ENCODE measurements at places on chromosomes 5 and 9.

DNA sequence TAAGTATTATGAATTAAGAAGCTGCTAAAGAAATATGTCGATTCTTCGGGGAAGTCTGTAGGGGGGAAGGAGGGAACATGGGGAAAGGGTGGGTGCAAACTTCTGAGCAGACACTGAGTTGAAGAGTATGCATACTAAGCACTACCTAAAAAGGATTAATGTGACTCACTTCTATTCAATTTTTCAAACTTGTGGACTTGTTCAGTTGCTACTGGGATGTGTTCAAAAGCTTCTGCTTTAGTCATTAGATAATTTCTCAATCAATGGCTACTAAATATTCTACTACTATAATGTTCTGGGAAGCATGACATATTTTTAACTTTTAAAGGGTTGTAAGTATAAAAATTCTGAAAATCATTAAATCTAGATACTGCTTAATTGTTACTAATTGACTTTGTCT lies 109.7 kb upstream of the FER start:
- no peak for DNase-seq

DNA sequence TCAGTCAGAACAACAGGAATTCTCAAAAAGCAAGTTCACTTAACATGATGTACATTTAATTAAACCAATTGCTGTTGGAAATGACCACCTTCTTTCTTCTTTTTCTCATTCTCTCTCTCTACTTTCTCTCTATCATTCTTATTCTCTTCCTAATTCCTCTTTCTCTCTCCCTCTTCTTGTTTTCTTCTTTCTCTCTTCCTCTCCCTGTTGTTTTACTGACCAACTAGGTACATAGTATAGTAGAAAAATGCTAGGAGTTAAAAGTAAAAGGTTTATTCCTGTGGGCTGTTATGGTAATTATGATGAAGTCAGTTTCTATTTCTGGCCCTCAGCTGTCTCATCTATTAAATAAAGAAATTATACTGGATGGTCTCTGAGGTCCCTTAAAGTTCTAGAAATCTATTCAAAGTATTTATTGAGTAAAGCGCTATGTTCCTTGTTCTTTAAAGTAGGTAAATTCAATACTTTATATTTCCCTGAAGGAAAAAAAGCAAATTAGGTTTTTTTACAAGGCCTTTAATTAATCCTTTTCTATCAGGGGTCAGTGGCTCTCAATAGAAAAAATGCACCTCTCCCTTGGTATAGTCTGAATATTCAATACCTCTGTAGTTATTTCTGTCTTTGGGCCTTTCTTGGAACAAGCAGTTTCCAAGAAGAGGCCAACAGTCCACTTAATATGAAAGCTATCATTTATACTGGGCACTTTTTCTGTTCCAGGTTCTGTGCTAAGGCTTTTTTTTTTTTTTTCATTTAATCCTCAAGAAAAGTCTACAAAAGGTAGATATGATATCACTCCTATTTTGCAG lies 102.3 kb upstream of the SLC30A5 start:
- DNase-seq: no peak

DNA sequence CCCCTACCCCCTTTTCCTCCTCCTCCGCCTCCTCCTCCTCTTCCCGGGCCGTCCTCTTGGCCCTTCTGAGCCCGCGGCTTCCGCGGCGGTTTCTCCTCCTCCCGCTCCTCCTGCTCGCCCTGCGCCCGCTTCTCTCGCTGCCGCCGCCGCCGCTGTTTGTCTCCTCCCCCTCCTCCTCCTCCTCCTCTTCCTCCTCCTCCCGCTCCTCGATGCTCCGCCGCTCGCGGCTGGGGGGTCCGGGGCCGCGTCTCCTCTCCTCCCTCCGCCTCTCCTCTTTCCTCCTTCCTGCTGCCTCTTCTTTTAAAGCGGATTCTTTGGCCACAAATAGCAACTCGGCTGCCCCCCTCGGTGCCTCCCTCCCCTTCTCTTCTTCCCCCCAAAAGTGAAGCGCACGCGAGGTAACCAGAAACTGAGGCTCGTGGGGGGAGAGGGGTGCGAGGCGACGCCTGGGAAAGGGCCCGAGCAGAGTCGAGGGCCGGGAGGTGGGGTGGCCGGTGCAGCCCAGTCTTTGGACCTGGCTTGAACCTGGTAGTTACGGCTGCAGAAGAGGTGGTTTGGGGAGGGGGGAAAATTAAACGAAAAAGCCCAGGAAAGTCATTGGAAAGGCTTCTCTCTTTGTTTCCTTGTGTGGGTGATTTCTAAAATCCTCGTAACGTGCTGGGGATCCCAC lies 1058.5 kb upstream of the DMAC1 start:
- DNase-seq: peak; percentile 62

GRCh38 chr5:66498791-66499207 lies 97.4 kb upstream of the MAST4 start:
- no peak for DNase-seq

- DNase-seq: no peak
Measured at GRCh38 chr9:37919246-37919955, 15.5 kb upstream of the SLC25A51 start.

DNA sequence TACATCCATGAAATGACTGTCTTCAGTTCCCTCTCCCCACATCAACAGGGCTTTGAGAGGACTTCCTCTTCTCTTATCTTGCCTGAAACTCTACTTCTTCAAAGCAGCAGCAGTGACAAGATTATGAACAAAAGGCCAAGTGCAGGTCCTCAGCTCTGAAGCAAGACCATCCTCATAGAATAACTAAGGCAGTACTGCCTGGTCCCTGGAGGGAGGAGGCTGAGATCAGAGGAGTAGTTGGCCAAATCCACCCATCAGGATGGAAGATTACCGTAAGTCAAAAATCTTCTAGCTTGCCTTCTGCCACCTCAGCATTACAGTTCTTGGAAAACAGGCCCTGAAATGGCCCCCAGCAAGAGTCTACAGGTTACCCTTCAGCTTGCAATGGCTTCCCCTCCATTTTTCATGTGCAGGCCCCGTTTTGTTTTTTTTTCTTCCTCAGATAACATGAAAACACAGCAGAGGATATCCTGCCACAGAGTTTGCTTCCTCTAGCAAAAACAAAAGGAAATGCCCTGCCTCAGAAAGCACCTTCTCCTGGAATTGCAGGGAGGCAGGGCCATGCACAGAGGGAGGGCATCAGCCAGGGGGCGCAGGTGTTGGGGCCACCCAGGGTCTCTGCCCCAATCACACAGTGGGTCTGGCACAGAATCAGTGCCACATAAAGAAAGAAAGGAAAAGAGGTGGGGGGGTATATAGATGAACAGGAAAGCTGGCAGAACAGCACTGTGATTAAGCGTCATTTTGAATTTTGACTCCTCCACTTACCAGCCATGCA lies 40.0 kb downstream of the KLHL3 start:
- no peak for DNase-seq

DNA sequence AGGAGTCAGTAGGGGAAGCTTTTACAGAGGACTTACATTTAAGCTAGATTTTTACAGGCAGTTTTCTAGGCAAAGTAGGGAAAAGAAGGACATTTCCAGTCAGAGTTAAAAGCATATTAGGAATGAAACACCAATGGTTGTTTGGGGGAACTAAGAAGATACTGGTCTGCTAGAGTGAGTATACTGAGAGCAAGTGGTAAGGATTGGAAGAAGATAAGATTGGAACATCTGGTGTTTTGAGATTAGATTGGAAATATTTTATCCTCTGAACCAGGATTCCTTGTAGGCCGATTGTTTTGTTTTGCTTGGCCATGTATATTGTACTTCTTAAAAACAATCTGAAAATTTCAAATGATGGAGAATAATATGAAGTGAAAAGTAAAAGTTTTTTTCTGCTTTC lies 7.7 kb downstream of the FBXO38 start:
- DNase-seq: no peak

GRCh38 chr9:73655831-73656230 lies 504.2 kb downstream of the ANXA1 start:
- DNase-seq: no peak

DNA sequence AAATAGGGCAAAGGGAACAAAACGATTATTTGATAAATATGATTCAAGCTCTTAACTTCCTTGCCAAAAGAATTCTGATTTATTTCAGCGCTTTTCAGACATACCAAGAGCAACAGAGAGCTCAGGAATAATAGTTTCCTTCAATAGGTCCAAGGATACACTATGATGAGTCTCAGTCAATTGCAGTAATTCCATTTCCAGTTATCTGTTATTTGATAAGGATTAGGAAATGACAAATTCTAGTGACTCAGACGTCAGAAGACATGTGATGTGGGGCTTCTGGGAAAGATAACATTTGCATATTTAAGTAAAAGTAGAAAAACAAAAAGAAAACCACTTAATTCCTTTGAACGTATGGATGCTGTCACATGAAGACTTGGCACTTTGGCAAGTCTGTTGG lies 1250.8 kb upstream of the CDH18 start:
- DNase-seq: peak; percentile 37

- DNase-seq: no peak
Measured at GRCh38 chr5:23027331-23027730, 174.2 kb upstream of the CDH12 start.

Measured in fibroblast of skin of back (primary cell).